ENCODE measurements at places on chromosomes 3 and 15.
A peak's percentile ranks its signal among the peaks of the same experiment; 100 is the strongest.

DNA sequence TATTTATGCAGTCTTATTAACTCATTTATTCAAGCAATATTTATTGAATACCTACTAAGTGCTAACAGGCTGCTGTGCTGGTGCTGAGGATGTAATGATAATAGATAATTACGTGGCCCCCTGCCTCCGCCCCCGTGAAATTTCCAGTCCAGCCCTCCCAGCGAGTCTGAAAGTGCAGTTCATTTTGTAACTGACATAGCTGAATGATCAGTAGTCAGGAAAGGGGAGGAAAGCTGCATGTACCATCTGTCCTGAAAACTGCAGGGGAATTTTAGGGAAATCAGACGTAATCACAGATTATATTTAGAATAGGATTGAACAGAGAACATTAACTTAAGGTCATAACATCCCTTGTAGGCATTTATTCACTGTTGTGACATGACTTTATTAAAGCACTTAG, 736.8 kb downstream of the MCTP2 start:
- no peak for DNase-seq

- DNase-seq: no peak
Observed at GRCh38 chr3:98986073-98986472, 84.6 kb upstream of the DCBLD2 start.

GRCh38 chr15:22955544-22956119, 24.5 kb downstream of the CYFIP1 start:
- DNase-seq: no peak

GRCh38 chr3:143475981-143476380, 356.4 kb downstream of the CHST2 start:
- no peak for DNase-seq

DNA sequence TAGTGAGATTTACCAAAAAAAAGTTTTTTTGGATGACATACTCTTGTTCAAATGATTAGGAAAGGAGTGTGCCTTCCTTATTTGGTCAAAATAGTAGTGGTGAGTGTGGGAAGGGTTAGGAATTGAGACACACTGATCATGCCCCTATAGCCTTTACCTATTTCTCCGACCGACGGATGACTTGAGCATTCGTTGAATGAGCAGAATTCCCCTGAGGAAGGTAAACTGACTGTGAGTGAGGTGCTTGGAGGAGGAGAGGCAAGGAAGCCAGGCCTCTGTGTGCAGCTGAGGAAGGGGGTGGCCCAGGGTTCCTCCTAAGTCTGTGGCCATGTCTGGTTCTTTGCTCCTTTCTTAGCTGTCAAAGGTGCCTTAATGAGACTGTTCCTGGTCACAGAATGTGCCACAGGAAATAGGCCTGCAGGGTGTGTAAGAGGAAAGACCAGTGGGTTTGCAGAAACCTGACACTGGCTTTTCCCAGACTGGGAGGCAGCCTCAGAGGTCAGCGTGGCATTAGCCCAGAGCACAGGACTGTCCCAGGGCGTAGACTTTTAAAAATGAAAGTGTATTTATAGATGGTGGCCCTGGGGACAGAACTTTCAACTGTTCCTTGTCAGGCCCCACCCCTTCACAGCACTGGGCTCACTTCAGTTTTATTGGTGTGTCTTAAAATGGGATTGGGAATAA, 307.7 kb upstream of the C2CD4B start:
- DNase-seq: no peak

GRCh38 chr3:32508711-32509110, 6.1 kb upstream of the CMTM6 start:
- DNase-seq: no peak

GRCh38 chr3:31668242-31668641, 135.5 kb downstream of the STT3B start:
- DNase-seq: no peak

DNA sequence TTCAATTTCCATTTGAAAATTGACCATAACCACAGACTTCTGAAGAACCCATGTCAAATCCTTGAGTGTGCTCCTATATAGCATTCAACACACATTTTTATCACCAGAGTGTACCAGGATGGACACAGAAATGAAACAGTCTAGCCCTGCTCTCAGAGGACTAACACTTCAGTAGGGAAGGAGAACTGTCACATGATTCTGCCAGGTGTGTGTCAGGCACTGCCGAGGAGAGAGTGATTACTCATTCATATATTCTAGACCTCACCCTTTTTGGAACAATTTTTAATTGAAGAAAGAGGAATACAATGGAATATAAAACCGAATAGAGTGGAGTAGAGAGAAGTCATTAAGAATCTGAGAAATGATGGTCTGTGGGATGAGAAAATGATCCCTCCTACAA, 125.8 kb downstream of the ERC2 start:
- DNase-seq: no peak

DNA sequence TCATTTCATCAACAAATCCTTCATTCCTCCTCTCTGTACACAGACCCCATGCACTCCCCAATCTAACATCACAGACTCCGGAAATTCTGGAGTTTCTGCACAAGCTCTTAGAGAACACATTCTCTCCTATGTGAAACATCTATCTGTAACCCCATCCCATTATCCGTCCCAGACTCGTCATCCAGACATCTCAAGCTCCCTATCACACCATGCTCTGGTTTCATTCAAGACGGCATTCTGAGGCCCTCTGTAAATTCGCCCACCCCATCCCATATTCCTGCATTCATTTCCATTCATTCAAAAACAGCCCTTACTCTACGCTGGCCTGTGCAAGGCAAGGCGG, 575 bp downstream of the LEO1 start:
- DNase-seq: no peak

DNA sequence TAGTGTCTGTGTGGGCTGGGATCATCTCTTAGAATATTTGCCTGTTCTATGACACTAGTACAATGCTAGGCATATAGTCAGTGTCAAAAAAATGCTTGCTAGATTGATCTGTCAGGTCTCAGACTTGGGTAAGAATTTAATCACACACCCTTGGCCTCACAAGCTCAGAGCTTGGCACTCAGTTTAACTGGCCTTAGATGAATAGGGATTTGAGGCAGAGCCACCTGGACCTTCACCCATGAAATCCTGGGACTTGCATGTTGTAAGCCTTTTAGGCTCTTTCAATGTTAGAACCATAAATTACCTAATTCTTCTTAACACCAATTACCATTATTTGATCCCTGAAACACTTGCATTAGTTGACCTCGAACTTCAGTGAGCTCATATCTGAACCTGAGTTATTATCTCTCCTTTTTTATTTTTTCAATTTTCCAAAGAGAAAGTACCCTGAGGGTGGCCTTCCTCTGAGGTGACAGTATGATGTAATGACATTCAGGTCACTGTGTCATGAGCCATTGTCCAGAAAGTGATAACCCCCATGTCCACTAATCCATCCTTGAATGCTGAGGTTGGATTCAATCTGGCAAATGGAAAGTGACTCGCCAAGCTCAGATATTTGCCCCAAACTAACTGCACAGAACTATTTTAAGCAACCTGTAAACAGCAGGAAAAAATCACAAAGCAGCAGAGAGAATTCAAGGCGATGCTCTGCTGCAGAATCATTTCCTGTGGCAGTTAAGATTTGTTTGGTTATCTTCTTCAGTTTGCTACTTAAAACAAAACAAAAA, 615.2 kb upstream of the NR2F2 start:
- DNase-seq: no peak

GRCh38 chr3:185081521-185081920, 71.3 kb downstream of the C3orf70 start:
- DNase-seq: no peak

GRCh38 chr15:98785807-98786621, 137.7 kb downstream of the IGF1R start:
- DNase-seq: peak; percentile 50

DNA sequence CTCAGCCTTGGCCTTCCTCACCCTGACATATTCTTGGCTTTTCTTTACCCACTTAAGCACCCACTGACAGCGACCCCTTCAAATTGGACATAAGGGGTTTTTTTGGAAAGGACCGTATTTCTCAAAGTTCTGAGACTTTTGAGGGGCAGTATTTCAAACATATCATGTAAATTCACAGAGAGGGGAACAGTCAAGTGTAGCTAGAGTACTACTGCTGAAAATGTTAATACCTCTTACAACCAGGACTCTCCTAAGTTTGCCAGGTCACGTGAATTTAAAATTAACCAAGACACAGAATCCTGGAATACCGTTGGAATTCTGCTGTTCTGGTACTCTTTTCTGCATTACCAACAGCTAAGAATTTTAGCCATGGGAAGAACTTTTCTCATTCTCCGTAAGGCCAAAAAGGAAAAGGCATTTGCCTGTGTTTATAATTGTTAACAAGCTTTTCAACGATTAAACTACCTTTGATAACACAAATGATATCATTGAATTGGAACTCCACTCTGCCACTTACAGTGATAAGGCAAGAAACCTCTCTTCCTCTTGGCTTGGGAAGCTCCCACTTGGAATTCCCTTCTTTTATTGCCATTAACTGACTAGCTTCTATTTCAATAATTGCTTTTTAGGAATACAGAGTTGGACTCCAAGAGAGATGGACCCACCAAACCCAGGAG, 597 bp upstream of the GBE1 start:
- no peak for DNase-seq

DNA sequence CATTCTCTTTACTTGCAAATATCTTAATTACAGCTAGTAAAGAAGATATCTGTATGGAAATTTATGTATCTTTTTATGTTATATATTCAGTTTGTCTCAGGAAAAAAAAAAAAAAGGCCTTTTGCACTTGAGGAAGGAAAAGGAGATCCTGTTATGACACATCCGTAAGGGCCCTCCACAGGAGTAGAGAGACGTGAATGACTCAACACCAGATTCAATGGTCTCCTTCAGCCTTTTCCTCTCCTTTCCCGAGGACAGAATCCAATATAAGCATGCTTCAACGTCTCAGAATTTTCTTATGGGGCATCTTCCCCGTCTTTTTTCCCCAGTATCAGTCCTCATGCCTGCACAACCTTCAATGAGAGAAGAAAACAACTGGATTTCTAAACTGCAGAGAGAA, 340.3 kb downstream of the NTRK3 start:
- no peak for DNase-seq

DNA sequence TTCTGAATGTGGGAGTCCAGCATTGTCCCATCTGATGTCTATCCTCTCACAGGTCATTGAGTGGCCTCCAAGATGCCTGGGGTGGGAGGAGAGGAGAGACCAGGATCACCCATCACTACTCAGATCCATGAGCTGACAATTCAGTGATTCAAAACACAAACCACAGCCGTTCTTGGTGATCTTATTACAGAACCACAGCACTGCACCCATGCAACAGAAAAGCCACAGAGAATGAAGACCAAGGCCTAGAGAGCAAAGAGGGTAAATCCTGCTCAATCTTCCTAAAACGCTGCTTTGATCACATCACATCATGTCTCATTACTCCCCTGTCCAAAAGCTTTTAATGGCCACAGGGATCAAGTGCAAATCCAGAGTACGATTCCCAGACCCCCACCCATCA, 23.5 kb downstream of the ANP32A start:
- no peak for DNase-seq

GRCh38 chr3:52783211-52783555, 5.8 kb downstream of the ITIH1 start:
- peak; percentile 4 for DNase-seq

DNA sequence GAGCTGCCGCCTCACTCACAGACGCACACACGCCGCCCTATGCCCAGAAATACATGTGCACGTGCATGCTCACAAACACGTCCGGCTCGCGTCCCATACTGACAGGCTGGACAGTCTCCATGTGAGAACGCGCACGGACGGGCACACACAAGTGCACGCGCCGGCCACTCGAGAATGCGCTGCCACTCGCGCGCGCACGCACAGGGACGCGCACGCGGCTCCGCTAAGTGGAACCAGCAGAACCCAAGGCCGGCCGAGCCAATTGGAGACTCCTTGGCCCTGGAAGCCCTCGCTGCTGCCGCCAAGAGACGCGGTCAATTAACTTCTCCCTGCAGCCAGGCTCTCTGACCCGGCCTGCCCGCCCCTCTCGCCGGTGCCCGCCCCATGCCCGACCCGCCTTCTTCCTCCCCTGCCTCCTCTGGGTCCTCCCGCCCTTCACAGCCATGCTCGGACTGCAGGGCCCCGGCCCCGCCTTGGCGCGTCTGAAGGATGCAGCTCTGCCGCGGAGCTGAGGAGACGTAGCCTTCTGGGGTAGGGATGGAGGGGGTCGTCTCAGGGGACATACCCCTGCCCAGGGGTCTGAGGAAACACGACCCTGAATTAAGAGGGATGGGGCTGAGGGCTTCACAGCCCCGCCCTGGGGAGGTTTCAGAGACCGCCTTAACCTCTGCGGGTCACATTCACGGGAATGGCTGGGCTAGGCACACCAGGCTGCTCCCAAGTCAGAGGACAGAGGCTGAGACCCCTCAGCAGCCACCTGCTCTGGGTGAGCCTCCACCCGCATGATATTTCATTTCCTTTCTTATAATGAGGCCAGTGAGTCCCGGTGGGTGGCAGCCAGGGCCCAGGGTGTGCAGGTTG, 15.0 kb downstream of the PTH1R start:
- DNase-seq: peak; percentile 94

DNA sequence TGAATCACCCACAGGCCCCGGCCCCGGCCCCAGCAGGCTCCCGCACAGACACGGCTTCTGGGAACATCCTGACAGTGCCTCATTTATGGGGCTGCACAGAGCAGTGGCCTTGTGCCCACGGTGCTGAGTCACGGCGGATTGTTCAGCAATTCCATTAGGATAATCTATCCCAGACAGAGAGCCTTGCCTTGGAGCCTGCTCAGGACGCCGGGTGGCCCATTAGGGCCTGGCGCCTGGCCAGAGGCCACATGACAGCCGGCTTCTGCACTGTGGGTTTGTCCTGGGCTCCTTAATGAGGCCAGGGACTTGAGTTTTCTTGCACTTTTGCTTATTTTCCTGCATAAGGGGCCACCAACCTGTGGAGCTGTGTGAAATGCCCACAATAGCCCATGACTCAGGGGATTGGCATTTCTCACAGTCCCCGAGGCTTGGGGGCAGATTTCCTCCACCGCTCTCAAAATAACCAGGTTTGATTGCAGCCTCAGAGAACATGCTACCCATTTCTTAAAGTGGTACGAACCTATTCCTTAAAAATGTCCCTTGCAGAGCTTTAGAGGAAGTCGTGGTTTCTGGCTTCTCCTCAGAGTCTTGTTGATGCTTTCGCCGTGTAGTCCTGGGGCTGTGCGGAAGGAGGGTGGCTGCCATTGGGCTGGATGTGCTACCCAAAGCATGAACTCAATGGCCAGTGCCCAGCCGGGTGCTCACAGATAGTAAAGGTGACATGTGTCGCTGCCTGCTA, 19.0 kb downstream of the SYNM start:
- no peak for DNase-seq
